Left colon (tissue), 2 donors: ENCODE measurements at places on chromosomes 7 and 10.

DNA sequence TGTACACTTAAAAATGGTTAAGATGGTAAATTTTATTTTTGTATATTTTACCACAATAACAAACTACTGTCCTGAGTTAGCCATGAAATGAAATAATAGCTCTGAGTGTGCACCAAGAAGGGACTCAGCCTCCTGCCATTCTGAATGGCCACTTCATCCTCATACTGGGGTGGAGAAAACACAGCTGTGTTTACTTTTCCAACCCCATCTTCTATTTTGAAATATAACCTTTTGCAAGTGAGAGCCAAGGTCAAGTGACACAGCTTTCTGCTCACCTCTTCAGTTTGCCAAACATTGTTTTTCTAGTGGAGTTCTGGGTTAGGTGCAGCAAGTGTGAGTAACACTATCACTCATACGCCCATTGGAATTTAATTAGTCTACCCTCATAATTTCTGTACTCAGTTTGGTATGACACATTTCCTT is 107.4 kb upstream of the GLCCI1 start:
- no peak for DNase-seq

DNA sequence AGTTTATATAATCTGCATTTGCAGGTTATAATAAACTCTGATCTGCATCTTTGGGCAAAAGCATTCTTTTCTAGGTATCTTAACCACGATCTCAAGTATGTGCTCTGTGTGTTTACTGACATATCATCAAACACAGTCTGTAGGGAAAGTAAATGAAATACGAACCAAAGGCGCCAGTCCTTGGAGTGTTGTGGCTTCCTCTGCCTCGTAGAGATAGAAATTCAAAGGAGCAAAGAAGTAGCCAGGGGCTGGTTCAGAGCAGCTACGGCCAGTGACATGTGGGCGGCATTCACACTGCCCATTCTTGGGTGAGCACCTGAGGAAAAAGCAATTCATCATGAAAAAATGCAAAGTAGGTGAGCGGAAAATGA is 38.7 kb downstream of the LAMB4 start:
- DNase-seq, result no peak

DNA sequence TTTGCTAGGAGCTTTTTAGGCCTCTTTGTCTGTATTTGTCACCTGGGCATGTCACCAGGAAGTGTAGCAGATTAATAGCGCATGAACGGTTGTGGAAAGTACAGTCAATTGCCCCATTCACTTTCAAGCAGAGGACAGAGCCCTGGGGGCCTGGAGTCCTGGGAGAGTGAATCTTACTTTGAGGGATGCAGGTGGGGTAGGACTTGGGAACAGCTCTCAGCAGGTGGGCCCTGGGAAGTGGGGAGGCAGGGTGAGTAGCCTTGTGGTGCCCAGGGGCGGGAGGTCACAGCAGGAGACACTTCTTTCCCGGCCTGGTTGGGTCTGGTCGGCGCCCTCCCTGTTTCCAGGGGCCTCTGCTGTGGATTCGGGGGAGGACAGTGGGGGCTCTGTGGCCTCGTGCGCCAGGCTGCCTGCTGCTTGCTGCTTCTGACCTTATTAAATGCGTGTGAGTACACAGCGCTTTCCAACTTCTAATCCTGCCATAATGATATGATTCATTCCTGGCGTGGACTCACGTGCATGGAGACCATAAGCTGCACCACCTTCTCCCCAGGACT is 51.6 kb upstream of the AQP1 start:
- no peak for DNase-seq

GRCh38 chr10:103843045-103843444 is 12.3 kb downstream of the SH3PXD2A start:
- DNase-seq, result no peak

DNA sequence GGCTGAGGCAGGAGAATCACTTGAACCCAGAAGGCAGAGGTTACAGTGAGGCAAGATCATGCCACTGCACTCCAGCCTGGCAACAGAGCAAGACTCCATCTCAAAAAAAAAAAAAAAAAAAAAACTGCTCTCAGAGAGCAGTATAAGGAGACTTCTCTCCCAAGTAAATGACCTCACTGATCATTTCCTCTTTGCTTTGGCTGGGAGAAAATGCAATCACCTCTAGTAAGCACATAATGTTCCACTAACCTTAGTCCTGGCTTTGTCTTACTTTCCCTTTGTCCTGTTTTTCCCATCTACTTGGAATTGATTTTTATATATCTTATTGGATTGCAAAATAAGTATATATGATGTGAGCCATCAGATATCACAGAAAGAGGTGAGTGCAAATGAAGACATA is 2.5 kb downstream of the SLC25A13 start:
- DNase-seq, result no peak

DNA sequence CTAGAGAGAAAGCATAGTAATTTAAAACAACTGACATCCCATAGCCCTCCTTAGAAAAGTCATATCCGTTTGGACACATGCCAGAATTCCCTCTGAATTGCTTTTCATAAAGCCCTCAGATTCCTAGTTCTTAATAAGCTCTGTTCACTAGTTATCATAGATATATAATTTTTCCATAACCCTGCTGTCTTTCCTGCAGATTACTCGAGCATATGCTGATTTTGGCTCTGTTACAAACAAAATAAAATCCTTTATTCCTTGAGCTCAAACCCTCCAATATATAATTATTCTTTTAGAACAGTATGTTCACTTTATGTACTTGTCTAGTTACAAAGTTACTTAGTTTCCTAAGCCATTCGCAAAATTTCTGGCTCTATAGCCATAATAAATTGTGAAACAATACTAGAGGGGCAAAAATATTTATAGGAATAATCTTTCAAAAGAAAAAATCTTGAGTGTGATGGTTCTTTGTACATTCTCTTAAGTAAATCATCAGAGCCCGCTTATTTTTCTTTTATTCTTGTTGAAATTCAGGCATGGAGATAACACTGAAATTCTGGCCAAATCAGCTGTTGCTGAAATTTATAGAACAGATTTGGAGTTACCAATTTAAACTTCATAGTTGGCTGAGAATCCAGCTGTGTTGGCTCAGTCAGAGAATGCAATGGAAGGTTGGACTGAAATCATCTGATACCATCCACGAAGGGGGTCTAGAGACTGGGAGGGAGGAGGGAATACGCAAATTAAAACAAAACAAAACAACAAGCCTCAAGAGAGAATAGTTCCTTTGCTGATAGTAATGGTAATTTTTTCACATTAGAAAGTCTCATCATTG is 146.1 kb upstream of the TMEM196 start:
- DNase-seq, result no peak

- DNase-seq, result no peak
Measured at GRCh38 chr7:28999895-29000716, 42.0 kb upstream of the TRIL start.

GRCh38 chr10:116198676-116199035 is 74.3 kb downstream of the GFRA1 start:
- DNase-seq, result no peak

GRCh38 chr7:99928188-99928587 is 1.2 kb downstream of the GJC3 start:
- DNase-seq, result no peak

DNA sequence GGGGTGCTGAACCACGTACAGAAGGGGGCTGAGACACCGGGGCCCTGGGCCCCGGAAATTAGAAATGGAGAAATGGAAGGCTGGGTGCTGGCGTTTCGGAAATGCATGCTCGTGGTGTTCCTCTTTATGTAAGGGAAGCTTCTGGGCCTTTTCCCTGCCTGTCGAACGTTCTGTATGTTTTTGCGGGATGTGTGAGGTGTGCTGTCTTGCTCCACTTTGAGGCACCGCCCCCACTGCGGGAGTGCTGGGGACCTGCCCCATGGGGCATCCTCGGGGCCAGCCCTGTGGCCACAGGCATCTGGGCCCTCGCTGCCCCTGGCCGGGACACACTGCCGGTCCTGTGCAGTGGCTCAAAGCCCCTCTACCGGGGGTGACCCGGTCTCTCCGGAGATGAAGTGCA is 1.7 kb upstream of the VENTX start:
- no peak for DNase-seq

GRCh38 chr7:128160296-128160695 is 80.8 kb upstream of the LEP start:
- DNase-seq, result no peak

DNA sequence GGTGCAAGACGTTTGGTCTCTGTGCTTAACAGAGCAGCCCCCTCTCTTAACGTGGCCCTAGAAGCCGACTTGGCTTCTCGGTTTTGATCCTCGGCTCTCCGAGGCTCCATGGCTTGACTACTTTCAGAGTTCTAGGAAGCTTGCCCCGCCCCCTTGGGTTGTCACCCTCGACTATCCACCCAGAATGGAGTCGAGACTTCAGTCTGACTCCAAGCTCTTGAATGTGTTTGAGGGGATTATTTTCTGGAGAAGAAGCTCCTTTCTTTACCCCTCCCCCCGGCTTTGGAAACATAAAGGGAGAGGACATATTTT is 448 bp downstream of the SEC24C start:
- DNase-seq, result peak; percentile 83

DNA sequence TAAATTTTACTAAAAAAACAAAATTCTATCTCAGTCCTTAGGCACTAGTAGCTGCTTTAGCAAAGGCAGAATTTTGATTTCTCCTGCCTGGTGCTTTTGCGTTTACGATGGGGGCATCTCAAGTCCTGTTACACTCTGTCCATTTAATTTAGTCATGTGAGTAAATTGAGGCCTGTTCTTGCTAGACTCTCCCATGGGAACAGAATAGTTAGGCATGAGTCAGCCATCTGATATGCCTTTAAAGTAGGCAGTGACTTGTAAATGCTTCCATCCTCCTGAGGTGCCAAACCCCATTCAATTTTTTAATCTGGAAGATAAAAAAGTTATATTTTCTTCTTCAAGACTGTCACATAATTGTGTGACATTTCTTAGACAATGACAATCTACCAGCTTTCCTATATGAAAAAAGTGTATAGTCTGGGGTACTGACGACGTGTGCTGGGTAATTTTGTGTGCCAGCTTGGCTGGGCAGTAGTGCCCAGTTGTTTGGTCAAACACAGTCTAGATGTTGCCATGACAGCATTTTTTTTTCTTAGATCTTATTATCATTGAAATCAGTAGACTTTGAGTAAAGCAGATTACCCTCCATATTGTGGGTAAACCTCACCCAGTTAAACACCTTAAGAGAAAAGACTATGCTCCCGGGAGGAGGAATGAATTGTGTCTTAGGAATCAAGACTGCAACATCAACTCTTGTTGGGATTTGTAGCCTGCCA is 603.4 kb downstream of the SORCS1 start:
- DNase-seq, result no peak

DNA sequence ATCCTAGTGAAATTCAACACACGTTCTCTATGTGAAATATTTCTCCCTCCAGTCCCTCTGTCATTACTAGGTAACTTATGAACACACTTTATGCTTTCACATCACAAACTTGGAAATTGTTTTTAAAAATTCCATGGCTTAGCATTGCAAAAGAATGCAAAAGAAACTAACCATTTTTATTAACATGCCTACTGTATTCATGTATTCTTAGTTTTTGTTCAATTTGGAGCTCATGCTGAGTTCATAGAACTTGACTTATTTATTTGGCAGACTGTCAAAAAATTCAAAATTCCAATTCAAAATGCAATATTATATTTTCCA is 155.0 kb upstream of the SEMA3C start:
- DNase-seq, result no peak

DNA sequence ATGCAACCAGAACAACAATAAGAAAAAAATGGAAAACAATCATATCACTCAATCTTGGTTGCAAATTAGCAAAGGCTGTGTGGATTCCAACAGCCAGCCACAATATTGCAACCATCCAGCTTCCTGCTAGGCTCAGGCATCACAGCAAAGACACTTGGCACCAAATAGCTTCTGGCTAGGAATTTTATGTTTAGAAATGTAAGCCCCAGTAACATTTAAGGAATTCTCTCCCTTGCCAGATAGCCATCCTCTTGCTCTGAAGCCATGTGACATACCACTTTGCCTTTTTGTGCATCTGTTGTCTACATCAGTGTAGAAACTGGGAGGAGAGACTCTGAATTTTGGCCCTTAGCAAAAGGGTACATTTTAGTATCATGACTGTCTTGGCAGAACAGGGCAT is 22.2 kb downstream of the MKX start:
- DNase-seq, result no peak

DNA sequence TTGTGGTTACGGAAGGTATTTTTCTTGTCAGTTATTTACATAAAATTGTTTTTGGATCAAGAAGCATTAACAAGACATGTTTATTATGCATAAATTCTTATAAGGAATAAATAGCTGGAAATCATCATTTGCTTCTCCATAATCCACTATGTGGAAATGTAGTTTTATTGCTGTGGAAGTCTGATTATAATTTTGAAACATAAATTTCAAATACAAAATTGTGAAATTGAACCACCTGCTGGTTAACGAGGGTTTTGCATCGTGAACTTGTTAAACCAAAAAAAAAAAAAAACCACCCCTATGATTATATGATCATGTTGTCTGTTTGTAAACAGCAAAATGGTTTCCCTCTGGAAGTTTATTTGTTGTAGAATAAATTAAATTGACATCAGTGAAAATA is 25.9 kb downstream of the ABRAXAS2 start:
- peak; percentile 7 for DNase-seq

DNA sequence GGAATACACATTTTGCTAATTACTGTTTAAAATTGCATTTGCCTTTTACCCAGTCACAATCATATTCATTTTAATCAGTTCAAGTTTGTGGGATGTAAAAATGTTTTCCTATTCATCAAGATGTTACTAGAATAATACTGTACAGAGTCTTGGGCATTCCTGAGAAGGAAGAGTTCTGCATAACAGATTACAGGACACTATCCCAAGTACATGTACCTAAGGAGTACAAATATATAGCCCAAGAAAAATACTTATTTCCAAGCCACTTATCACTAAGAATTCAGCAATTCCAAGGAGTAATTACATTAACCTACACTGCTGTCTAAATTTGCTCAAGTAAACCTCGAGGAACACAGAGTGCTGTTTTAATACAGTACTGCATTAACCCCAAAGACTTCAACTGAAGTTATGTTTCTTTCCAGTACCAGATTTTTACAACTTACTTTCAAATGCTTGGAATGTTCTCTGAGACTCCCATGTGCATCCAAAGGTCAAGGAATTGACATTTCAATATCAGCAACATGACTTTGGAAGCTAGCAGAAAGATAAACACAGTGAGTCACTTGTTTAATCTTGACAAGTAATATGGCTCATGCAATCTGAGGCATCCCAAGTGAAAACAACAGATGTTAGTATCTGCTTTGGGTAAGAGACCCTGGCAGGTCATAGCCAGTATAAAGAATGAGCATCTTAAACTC is 125.4 kb upstream of the BET1 start:
- no peak for DNase-seq

DNA sequence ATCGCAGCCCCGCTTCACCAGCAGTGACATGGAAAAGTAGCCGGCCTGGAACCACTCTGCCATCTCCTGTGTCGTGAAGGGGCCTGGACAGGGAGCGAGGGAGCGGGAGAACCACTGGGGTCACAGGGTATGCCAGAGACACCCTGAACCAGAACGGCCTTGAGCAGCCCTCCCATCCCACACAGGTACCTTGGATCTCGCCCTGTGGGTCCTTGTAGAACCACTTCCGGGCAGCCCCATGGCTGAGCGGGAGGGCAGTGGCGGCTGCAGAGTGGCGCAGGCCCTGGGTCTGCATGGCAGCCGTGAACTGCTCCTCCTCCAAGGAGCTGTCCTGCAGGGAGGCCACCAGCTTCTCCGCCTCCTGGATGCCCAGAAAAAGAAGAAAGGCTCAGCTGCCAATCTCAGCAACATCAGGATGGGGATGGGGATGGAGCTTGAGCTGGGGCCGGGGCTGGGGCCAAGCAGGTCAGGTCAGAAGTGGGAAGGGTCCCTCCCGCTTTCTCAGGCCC is 9.5 kb downstream of the GIGYF1 start:
- no peak for DNase-seq

GRCh38 chr7:1460821-1461645 is 1.8 kb upstream of the MICALL2 start:
- DNase-seq, result peak; percentile 84
